ENCODE measurements at places on chromosomes 7 and 10.
A peak's percentile ranks its signal among the peaks of the same experiment; 100 is the strongest.

- no peak for DNase-seq
These were observed 82.5 kb upstream of the SP4 start for GRCh38 chr7:21345361-21345760.

DNA sequence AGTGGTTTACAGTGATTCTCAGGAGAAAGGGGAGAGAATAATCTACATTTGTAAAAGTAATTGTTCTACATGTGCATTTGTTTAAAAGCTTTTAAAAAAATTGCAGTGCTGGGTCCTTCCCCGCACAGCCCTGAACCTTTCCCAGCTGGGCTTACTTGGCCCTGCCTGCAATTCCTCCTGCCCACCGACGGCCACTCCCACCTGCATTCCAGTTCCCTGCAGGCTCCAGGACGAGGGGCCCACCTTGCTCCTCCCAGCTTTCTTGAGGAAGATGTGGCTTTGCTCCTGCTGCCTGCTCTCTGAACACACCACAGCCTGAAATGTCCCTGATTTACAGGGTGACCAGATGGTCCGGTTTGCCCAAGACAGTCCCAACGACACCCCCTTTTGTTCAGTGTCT lies 222.7 kb downstream of the PRPF18 start:
- no peak for DNase-seq

GRCh38 chr10:88150339-88150738 lies 286.9 kb downstream of the PTEN start:
- peak; percentile 59 for DNase-seq

- DNase-seq: no peak
These were observed 219.9 kb downstream of the SUGCT start for GRCh38 chr7:40354711-40355110.

GRCh38 chr7:96962221-96962885 lies 43.0 kb upstream of the DLX6 start:
- DNase-seq: no peak

DNA sequence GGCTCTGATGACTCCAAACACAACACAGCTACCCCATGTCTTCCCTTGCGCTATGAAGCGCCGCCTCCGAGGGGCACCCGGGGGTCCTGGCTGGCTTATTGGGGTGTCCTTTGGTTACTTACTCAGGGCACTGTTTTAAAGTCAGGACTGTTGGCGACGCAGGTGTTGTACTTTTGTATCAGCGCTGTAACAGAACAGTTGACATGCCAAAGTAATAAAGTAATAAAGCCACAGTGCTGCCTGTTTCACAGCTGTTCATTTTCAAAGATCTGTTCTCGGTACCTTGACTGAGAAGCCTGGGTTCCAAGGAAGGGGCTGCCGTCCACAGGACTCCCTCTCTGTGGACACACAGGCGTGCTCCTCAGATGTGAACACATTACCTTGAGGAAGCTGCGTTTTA lies 64.1 kb downstream of the WDR37 start:
- no peak for DNase-seq

DNA sequence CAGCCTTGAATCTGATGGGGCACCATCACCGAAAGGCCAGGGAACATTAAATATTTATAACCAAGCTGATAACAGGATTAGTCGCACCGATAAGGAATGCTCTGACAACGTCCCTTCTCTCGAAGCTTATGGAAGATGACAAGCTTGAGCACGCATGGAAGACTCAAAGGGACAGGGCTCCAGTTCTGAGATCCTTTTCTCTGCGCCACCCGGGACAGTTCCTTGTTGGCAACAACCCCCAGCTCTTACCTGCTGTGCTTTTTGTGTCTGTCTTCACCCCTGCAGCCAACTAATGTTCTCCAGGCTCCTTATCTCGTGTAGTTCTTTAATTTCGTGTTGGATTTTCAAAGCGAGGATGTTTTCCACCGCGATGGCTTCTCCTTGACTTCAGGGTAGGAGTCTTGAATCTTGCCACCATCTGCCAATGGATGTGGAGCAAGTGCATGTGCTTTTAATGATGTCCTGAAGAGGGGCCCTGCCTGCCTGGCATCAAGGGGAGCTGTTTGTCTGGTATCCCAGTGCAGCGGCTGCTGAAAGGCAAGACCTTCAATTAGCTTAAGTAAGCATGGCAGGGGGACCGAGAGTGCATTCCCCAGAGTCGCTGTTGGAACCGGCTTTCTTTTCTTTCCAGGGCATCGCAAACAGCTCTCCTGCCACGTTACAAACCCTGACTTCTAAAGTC lies 354 bp upstream of the FERD3L start:
- DNase-seq: no peak

DNA sequence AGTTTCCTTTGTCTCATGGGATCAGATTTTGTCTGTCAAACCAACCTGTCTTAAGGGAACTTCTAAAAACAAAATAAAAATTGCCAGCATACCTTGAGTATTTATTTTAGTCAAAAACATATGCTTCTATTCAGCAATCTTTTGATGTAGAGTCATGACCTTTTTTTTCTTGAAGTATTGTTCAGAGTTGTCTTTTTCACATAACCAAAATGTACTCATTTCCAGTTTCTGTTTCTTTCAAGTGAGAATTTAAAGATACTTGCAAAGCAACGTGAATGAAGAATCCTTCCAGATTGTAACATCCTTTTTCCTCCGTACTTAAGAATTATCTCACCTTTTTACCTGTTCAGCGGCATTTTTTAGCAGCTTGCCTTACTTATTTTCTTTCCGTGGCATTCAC lies 37.8 kb downstream of the GNAI1 start:
- no peak for DNase-seq

DNA sequence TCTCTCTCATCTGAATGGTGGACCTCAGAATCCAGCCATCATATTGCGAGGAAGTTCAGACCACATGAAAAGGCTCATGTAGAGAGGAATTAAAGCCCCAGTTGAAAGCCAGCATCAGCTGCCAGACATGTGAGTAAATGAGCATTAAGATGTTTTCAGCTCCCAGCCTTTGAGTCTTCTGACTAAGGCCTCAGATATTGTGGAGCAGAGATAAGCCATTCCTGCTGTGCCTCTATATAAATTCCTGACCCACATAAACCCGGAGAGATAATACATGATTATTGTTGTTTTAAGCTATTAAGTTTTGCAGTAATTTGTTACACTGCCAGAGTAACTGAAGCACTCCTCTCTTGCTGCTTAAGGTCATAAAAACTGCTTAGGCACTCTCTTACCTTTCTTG lies 14.6 kb downstream of the FAM149B1 start:
- DNase-seq: no peak

- DNase-seq: no peak
These were observed 75.3 kb downstream of the KIF20B start for GRCh38 chr10:89776665-89777064.

All from kidney capillary endothelial cell (primary cell).